ENCODE measurements at places on chromosomes 13 and 19.

- no peak for DNase-seq
These were observed 29.4 kb downstream of the ANKRD10 start for GRCh38 chr13:110885516-110885915.

DNA sequence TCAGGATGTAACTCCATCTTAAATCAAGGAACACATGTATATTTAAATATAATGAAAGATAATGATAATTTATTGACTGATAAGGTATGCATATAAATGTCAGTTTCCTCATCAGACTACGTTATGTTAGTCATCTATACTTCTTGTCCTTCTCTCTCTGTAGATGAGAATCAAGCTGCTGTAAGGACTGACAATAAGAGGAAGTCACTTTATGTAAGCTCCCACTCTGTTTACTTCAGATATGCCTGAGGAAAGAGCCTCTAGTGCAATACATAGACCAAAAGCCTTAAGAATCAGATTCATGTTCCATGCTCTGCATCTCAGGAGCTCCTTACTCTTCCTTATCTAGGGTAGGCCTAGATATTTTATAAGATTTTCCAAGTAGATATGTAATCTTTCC, 9.6 kb upstream of the SLITRK6 start:
- no peak for DNase-seq

DNA sequence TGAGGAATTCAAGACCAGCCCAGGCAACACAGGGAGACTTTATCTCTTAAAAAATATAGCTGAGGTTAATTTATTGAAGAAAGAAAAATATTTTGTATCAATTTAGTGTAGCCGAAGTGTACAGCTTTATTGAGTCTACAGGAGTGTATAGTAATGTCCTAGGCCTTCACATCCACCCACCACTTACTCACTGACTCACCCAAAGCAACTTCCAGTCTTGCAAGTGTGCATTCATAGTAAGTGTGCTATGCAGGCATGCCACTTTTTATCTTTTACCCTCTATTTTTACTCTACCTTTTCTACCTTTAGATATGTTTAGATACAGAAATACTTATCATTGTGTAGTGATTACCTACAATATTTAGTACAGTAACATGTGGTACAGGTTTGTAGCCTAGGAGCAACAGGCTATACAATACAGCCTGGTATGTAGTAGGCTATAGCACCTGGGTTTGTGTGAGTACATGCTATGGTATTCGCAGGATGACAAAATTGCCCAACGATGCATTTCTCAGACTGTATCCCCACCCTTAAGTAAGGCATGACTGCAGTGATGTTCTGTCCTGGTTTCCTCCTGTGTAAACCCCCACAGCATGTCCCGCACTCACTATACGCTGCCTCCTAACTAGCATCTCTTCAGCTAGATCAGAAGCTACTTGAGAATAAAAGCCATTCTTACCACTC, 15.3 kb upstream of the ATP12A start:
- no peak for DNase-seq

DNA sequence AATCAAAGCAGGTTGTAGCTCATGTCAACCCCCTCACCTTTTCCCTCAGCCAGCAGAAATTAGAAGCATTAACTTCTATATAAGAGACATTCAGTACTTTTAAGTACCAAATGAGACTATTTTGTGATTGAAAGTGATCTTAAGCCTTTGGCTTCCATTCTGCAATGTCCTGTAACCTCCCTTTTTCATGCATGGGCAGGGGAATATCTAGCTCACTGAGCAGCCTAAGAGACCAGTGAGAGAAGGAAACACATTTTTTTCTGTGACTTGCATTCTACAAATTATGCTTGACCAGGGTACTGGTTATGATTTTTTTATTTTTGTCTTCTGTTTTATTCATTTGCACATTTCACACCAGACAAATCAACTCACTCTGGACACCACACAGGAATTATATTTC, 369.6 kb downstream of the KCTD12 start:
- no peak for DNase-seq

DNA sequence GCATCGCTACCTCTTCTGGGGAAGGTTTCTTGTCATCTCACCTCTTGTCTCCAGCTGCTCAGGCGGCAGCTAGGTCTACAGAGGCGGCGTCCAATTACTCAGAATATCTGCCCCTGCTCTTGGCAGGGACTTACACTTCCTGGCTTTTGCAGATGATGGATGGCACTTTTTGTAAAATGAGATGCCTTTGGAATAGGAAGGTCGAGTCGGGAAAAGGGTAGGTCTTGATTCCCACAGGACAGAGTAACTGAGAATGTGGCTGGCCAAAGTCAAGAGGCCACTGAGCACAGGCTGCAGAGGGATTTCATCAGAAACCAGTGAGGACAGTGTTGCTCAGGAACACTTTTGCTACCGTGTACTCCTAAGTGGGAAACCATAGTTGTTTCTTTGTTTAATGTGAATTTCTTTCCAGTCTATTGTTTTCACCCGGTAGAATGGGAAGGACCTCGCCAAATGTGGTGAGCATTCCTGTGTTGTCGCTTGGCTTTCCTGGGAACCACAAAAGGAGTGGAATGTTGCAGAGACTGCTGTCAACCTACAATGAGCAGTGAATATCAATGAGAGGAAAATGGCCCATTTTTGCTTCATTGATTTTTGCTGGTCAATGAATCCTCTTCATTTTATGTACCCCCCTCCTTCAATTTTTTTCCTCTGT, 383.7 kb downstream of the HS6ST3 start:
- no peak for DNase-seq

DNA sequence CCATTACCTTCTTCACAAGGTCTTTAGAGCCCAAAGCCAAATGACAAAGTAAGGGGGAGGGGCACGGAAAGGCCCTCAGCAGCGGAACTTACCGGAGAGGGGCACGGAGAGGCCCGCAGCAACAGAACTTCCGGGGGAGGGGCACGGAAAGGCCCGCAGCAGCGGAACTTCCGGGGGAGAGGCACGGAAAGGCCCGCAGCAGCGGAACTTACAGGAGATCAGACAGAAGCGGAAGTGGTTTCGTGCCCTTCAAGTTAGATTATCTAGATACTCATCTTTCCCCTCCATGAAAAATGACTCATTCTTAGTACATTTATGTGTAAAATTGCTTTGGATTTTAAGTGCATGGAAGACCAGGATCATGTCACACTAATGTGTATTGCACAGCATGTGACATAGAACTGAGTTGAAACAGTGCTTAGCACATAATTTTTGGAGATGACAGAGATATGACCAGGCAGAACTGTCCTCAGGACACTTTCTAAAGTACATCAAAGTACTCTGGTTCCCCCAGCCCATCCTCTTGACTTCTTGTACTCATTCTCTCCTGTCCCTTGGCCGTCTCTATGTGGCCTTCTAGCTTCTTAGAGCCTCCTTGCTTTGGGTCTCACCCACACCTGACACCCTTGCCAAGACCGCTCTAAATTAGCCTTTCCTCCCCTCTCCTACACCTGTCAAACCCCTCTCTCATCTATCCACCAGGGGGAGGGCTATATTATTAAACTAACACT, 25.7 kb upstream of the TPTE2 start:
- peak; percentile 62 for DNase-seq

- no peak for DNase-seq
These were observed 85.3 kb downstream of the RAB20 start for GRCh38 chr13:110476220-110476617.

DNA sequence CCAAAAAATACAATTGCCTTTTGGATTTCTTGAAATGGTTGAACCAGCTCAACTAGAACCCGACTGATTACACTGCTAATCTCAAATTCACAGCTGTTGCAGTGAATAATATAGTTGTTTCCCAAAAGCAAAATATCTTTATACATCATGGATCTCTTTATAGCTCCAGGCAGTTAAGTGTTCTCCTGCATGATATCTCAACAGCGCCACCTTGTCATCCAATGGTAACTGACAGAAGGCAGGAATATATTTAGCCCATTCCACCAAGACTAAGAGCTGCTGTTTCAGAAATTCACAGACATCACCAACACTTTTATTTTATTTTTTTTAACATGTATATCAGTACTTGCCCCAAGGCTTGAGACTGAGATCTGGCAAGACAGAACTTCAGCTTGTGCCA, 1141.0 kb upstream of the PRR20A start:
- no peak for DNase-seq

GRCh38 chr13:75442736-75443234, 39.2 kb downstream of the TBC1D4 start:
- no peak for DNase-seq

DNA sequence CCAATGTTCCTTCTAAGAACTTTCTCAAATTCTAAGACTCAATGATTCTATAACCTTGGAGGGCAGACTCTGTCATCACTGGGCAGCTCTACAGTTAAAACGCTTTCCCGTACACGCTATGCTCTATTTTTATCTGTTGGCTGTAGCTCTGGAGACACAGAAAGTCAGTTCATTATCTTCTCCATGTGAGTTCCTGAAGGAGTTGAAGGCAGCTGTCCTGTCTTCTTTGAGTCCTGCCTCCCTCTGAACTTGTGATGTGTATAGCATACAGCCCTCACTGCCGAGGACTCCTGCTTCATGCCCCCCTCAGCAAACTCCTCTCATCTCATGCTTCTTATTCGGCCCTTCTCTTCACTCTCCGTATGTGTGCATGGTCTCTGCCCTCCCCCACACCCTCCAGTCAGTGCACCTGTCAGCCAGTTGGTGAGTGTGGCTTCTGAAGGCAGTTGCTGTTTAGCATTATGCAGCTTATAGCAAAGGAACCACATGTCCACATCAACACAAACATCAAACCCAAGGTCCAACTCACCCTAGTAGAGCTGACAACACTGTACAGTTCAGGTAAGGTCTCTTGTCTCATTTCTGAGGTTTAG, 504.9 kb downstream of the DIAPH3 start:
- DNase-seq, result no peak

- DNase-seq, result no peak
These were observed 35.5 kb downstream of the DHRS12 start for GRCh38 chr13:51768378-51768921.

DNA sequence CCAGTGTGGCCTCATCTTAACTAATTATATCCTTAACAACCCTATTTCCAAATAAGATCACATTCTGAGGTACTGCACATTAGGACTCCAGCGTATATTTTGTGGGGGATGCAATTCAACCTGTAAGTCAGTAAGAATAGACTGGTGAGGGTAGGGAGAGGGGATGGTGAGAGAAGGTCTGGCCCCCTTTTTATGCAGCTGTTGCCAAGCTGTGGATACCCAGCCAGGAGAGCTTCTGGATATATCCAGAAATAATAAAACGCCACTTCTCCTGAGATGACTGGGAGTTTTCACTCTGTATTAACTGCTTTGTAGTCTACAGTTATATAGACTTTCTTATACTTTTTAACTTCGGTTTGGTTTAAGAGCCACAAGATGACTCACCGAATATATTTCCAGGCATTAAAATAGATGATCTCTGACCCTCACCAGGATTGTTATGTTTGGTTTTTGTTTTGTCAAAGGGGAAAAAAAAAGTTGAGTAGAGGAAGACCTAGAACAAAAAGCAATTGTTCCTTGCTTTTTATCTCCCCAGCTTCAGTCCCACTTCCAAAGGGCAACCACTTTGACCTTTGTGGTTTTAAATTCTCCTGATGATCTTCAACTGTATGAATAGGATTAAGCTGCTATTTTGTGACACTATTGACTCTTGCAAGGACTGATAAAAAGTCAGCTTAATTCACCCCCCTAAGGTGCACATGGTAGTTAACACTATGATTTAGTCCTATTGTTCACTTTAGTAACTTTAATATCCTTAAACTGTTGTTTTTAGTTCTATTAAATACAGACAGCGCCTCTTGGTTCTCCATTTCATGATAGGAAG, 3.1 kb upstream of the NEK3 start:
- DNase-seq, result no peak

DNA sequence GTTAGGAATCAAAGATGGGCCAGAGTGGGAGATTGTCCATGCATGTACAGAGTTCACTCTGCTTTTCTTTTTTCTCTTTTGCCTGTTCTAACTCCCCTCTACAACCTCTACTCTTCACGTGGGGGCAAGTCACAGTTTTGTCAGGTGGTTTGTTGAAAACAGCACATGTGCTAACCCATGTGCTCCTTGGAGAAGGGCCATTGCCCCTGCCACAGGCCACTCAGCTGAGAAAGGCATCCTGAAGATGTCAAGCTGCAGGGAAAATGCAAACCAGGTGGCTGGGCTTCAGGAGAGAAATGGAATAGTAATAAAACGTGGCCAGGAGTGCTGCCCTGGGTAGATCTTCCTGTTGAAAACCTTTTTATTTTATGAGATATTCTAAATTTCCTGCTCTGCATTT, 35.3 kb upstream of the SLC10A2 start:
- DNase-seq, result no peak

DNA sequence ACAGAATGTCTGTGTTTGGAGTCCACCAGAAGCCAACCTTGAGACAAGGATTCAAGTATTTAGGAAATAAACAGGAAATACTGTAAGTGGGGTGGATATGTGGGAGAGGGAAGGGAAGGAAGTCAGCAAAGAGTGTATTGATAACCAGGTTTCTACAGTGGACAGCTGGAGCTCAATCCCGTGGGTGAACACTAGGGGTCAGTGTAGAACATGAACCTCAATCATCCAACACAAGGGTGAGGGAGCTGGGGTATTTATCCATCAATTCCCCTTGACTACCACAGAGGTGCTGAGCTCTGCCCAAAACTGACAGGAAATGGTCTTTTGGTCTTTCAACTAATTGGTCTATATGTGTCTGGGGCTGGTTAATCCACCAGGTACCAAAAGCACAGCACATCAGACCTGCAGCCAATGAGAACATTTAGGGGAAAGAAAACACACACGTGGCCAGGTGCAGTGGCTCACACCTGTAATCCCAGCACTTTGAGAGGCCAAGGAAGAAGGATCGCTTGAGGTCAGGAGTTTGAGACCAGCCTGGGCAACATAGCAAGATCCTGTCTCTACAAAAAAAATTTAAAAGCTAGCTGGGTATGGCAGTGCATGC, 5.6 kb upstream of the SYDE1 start:
- peak; percentile 18 for DNase-seq

DNA sequence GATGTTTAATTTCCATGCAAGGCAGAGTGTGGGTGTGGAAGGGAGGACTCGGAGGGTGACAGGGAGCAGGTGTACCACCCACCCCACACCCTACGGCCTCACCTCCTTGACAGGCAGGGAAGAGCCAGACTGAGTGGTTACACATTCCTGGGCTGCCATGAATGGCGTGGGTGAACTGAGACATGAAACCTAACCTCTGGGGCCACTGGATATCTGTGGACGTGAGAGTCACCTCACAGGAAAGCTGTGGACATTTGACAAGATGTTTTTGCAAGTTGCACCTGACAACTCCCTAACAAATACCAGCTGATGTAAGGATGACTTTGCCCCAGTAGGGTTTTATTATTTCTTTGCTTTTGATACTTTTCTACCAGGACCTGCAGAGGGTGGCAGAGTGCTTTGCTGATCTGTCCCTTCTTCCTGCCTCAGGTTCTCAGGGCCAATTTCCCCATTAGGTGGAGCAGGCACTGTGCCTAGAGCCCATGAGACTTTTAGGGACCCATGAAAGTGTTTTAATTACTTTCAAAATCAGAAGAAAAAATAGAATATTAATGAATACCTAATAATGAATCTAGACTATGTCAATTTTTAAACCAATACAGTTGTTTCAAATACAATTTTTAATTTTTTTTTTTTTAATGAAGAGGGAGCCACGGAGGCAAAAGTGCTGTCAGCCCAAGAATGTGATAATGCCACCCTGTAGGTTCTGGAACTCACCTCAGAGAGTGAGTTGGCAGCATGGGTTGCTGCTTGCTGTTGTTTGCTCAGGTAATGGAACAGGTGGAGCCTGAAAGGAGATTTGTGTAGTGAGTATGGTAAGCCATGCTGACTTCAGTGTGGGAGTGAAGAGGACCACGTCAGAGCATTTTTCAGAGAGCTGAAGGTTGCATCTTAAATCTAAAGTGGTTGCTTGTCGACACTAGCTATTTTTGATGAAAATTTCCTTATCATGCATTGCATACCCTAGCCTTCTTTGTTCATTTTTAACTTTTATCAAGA, 58.0 kb upstream of the CYSLTR2 start:
- DNase-seq, result peak; percentile 16
